CD4-positive, alpha-beta T cell treated with Interleukin-17A for 1 hour (primary cell): ENCODE measurements at places on chromosomes 6 and 20.
A peak's percentile ranks its signal among the peaks of the same experiment; 100 is the strongest.

- no peak for DNase-seq
Observed at GRCh38 chr6:16901306-16901705, 140.0 kb upstream of the ATXN1 start.

DNA sequence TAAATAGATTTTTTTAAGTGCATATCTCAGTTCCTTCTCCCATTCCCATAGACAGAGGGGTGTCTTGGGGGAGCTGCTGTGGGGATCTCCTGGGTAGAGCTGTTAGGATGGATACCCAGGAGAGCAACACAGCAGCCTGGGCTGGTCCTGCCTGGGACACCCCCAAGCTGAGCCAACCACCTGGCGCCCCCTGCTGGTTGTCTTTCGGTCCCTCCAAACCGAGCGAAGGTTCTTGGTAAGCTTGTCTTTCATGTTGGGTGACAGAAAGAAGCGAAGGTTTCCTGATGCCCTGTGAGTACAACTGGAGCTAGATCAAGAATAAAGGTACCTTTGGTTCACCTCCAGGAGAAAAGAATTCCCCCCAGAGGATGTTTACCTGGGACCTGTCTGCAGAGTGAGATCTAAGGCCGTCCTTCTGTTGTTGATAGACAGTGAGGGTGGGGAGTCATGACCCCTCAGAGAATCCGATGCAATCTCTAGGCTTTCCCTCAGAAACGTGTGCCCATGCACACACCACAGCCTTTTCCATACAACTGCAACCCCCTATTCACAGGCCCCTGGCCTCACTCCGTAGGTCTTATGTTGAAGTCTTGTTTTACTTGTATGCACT is 50.8 kb downstream of the SNX9 start:
- DNase-seq: peak; percentile 82

- no peak for DNase-seq
Observed at GRCh38 chr6:115721564-115721963, 339.1 kb downstream of the FRK start.

DNA sequence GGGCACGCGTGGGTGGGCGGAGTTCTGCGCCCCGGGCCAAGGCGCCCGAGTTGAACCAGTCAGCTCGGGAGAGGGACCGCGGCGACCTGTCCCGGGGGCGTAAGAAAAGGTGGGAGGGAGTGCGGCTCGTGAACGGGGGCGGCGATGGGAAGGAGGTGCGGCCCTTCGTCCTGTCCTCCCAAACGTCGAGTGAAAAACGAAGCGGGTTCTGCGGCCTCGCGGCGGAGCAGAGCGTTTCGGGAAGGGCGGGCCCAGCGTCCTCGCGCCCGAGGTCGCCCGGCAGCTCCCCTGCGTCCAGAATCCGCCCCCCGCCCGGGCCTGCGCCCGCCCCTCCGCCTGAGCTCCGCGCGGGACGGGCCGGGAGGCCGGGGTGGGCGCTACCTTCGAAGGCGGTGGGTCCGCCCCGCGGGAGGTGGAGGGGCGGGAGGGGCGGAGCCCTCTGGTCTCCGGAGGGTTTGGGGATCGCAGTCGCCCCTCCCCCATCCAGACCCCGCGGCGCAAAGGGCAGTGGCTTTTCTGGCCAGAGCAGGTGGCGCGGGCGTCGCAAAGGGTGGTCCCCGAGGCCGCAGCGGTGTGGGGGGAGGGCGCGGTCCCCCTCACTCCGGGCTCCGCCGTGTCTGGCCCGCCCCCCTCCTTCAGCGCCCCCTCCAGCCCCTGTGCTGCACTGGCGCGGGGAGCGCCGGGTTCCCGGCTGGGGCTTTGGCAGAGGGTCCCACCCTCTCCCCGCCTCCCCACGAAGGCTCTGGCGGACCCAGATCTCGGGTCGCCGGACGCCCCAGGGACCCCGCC is 838 bp downstream of the STMN3 start:
- peak; percentile 50 for DNase-seq

DNA sequence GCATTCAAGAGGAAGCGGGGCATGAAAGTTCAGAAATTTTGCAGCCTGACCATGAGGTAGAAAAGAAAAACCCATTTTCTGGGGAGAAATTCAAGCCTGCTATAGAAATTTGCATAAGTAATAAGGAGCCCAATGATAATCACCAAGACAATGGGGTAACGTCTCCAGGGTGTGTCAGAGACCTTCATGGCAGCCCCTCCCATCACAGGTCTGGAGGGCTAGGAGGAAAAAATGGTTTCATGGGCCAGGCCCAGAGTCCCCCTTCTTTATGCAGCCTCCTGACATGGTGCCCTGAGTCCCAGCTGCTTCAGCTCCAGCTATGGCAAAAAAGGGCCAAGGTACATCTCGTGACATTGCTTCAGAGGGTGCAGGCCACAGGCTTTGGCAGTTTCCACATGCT is 618.5 kb downstream of the EYS start:
- DNase-seq: no peak

GRCh38 chr6:166767230-166767629 is 140.2 kb upstream of the RPS6KA2 start:
- DNase-seq: no peak
